Stimulated activated CD8-positive, alpha-beta memory T cell treated with anti-CD3 and anti-CD28 coated beads, Interleukin-4, amount 100 ng/mL, for 24 hours (primary cell): ENCODE measurements at places on chromosomes 2 and 18.

DNA sequence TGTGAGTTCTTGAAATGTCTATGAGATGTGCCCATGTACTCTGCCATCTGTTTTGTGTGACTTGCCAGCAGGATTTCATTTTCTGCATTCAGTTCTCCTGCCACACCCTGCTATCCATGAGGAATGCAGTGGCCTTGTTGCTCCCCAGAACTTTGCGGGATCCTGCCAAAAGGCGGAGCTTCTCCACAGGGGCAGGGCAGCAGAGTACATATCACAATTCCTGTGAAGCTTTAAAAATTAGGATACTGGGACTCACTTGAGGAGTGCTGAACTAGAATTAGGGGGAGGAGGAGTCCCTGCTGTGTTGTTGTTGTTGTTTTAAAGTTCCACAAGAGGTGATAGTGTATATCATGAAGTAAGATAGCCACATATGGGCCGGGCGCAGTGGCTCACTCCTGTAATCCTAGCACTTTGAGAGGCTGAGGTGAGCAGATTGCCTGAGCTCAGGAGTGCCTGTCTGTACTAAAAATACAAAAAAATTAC is 76.4 kb downstream of the TANC1 start:
- no peak for DNase-seq

GRCh38 chr2:41167014-41167413 is 715.1 kb upstream of the SLC8A1 start:
- no peak for DNase-seq

- no peak for DNase-seq
Observed at GRCh38 chr18:29912351-29912750, 1130.2 kb downstream of the DSC3 start.

DNA sequence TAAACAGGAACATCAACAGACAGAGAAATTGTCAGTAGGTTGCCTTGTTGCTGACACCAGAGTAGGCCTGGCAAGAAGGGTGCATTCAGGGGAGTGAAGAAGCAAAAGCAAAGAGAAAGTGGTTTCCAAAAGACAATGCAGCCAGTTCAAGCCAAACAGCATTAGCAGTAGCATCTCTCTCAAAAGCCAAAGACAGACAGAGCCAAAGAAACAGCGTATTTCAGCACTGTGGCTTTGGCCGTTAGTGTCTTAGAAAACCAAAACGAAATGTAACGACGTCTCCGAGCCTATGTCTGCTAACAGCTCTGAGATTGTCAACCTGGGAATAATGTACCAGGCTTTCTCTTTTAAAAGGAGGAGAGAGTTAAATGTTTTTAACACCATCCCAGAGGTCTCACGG is 178.6 kb downstream of the NRP2 start:
- DNase-seq, result no peak

DNA sequence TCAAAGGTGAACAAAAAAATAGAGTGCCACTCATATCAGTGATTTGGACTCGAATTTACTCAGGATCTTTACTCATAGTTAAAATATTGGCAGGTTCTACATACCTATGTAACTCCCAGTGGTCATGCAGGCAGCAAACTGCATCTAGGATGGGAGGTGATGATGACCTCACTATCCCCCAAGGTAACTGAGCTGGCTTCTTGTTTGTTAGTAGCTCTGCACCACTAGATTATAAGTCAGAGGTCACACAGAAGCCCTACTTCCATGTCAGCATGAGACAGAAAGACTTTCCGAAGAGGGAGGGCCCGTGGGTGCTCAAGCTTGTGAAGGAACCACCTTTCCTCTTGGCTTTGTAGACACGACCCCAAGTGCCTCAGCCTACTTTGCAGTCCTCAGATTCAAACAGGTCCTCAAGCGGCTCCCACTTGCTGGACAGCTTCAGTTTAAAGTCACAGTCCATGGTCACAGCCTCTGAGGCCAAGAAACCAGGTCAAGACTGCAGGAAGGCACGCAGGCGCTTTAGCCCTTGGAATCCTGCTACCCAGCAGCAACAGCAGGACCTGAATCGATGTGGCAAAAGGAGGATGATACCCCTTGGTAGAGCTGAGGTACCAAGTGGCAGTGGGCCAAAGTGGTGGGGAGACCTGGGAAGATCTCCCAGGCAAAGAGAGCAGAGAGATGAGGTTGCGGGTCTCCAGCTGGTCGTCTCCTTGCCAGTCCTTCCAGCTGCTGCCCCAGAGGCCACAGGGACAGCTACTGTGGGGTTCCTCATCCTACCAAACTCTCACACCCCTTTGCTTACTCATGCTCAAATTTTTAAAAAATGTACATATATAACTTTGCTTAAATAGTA is 4.3 kb downstream of the NTSR2 start:
- no peak for DNase-seq

DNA sequence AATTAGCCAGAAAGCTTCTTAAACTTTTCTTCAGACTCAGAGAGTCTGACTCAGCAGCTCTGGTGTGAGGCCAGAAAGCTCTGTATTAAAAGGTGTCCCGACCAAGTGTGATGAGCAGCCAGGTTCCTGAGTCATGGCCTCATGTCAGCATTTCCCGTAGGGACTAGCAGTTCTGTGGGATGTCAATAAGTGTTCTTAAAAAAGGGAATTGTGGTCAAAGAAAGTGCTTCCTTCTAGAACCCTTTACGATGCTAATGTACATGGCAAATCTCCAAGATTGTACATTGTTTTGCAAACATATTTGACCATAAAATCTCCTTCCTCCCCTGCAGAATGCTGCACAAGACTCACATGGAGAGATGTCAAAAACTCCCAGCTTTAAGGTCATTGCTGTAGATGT is 80.1 kb downstream of the PLA2R1 start:
- no peak for DNase-seq

- no peak for DNase-seq
Observed at GRCh38 chr18:24877546-24877945, 417.1 kb downstream of the HRH4 start.

DNA sequence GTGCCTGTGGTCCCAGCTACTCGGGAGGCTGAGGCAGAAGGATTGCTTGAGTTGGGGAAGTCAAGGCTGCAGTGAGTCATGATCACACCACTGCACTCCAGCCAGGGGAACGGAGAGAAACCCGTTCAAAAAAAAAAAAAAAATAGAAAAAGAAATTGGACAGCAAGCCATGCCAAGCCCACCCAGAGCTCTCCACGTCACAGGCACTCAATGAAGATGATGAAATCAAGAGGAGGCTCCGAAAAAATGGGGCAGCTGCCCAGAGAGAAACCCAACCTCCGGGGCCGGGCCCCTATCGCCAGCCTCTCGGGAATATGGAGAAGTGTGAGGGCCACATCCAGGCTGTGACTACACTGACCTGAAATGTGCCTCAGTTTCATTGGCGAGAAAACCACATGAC is 40.0 kb downstream of the BIN1 start:
- DNase-seq, result no peak

DNA sequence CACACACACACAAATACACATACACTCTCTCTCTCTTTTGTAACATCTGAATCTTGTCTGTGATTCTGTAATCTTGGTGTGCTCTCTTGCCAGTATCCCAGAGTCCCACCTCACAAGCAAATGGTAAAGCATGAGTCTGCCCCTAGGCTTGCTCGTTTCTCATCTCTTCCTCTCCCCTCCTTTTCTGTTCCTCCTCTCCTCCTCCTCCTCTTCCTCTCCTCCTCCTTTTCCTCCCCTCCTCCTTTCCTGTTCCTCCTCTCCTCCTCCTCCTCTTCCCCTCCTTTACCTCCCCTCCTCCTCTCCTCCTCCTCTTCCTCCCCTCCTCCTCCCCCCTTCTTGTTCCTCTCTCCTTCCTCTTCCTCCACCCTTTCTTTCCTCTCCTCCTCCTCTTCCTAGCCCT is 59.0 kb downstream of the TNFRSF11A start:
- no peak for DNase-seq

DNA sequence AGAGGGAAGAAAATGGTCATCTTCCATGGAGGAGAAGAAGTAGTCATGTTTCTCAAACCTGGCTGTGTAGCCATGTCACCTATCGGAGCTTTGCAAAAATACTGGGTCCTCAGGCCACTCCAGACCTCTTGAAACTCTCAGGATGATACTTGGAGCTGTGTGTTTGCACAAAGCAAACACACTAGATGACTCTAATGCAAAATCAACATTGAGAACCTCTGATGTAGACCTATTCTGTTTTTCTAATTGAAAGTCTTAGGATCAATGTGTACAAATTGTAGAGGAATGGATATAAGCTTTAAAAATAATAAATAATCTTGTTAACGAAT is 444.3 kb downstream of the RND3 start:
- no peak for DNase-seq

DNA sequence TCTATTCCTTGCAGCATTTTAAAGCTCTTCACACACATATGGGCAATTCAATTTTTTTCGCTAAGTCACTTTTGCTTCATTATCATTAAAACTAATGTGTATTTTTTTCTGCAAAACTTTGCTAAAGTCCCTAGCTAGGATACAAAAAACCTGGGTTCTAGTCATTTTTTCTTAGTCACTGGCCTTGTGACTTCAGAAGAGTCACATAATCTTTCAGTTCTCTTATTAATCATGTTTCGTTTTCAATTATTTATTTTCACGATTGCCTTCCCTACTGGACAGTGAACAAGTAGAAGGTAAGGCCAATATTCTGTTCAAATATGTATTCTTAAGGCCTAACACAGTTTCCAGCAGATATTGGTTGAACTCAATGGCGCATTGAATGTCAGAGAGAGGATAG is 60.9 kb upstream of the CYRIA start:
- DNase-seq, result no peak

- DNase-seq, result no peak
Observed at GRCh38 chr2:240269886-240270285, 129.4 kb upstream of the OTOS start.

GRCh38 chr2:240898108-240898730 is 2.3 kb upstream of the MAB21L4 start:
- no peak for DNase-seq

DNA sequence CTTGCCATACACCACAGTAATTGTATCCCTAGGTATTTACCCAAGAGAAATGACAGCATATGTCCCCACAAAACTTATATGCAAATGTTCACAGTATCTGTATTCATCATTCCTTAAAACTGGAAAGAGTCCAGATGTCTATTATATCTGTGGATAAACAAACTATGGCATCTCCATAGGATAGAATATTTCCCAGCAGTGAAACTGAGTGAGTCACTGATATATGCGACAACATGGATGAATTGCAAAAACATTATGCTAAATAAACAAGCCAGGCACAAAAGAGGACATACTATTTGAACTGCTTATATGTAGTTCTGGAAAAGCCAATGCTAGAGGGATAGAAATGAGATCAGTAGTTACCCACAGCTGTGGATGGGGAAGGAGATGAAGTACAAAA is 359.4 kb upstream of the DSEL start:
- no peak for DNase-seq

- no peak for DNase-seq
Observed at GRCh38 chr18:34159691-34160185, 65.0 kb downstream of the NOL4 start.

- DNase-seq, result no peak
Observed at GRCh38 chr2:148534416-148535204, 109.9 kb upstream of the EPC2 start.

DNA sequence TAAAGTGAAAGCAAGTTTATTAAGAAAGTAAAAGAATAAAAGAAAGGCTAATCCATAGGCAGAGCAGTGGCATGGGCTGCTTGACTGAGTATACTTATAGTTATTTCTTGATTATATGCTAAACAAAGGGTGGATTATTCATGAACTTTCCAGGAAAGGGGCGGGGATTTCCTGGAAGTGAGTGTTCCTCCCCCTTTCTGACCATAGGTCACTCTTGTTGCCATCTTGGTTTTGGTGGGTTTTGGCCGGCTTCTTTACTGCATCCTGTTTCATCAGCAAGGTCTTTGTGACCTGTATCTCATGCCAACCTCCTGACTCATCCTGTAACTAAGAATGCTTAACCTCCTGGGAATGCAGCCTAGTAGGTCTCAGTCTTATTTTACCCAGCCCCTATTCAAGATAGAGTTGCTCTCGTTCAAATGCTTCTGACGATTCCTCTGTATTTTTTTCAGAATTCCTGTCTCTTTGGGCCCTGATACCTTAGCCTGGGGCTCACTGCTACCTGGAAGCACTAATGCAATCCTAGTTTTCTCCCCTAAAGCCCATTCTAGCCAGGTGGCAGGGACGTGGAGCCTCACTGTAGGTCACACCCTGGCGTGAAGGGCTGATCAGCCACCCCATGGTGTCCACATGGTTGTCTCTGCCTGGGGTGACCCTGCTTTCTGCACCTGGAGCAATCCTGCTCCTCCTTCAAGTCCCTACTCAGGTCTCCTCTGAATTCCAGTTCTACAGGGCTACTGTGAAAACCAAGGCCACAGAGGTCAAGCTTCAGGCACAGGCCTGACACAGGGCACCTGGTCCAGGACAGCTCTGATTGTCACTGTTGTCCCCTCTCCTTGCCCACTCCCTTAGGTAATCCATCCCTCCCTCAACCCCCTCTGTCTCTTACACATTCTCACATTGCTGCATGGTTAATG is 6.0 kb upstream of the SLC35F6 start:
- no peak for DNase-seq

DNA sequence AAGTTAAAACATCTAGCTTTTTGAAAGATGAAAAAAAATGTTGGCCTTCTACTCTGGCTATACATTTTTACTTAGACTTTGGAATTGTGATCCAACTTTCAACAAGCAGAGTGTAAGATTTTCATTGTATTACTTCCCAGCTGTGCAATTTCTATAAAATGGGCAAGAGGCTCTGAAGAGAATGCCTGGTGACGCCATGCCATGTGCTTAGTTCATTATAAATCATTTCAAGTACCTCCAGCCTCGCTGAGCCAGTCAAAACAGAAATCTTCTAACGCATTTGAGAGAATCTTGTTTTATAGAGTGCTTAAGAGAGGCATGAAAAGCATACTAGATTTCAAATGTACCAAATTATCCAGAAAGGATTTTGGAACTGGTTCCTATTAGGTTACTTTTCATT is 10.1 kb upstream of the STK17B start:
- no peak for DNase-seq

DNA sequence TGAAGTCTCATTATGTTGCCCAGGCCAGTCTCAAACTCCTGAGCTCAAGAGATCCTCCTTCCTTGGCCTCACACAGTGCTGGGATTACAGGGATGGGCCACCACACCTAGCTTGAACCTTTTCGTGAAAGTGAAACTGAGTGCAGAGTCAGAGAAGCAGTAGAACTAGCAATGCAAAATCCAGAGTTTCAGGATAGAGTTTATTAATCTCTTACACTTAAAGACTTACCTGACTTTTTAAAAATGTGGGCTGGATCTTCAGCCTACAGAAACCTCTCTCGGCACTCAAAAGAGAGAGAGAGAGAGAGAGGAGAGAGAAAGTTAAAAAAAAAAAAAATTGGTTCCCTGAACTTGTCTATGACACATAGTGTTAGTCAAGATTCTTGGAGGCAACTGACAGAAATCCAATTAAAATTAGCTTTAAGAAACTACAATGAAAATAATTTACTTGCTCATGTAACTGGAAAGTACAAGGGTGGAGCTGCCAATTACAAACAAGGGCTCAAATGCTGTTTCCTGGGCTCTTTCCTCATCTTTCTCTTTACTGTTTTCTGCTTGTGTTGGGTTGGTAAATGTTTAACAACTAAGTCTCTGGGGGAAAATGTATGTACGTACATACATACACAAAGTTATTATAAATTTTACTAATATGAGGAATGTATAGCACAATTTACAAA is 98.1 kb upstream of the CERS6 start:
- DNase-seq, result no peak
